ENCODE measurements at places on chromosomes 6 and 20.

- DNase-seq: no peak
Observed at GRCh38 chr6:131197716-131198115, 62.4 kb downstream of the AKAP7 start.

GRCh38 chr6:106247293-106247692, 78.3 kb downstream of the ATG5 start:
- no peak for DNase-seq

DNA sequence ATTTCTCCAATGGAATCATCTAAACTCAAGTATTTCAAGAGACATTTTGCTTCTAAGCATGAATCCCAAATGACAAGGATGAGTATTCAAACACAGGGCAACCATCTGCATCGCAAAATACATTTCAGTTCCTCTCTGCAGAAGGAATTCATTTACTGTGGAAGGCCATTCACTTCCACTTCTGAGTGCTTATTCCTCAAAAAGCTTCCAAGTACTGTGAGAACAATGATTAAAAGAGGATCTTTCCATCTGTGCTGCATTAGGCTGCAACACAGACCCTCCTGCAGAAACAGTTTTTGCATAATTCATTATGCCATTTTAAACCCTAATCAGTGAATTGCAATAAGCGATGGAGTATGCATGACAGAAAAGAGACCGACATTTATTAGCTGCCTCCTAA, 52.5 kb downstream of the ARHGAP18 start:
- DNase-seq: no peak

GRCh38 chr6:70041411-70041810, 175.1 kb downstream of the COL19A1 start:
- no peak for DNase-seq

DNA sequence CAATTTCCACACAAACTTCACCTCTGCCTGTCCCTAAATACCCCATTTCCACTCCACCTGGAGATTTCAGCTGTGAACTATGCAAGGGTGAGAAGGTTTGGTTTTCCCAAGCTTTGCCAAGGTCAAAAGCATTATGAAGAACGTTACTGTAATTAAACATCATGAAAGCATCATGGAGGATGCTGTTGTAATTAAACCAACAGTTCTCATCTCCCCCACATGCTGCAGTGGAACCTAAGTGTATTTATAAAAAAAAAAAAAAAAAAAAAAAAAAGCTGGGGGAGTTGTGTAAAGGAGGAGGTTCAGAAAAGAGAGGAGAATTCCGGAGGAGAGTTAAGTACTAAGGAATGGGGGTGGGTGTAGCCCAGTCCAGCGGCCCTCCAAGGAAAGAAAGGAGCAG, 474.9 kb upstream of the JARID2 start:
- DNase-seq: no peak

DNA sequence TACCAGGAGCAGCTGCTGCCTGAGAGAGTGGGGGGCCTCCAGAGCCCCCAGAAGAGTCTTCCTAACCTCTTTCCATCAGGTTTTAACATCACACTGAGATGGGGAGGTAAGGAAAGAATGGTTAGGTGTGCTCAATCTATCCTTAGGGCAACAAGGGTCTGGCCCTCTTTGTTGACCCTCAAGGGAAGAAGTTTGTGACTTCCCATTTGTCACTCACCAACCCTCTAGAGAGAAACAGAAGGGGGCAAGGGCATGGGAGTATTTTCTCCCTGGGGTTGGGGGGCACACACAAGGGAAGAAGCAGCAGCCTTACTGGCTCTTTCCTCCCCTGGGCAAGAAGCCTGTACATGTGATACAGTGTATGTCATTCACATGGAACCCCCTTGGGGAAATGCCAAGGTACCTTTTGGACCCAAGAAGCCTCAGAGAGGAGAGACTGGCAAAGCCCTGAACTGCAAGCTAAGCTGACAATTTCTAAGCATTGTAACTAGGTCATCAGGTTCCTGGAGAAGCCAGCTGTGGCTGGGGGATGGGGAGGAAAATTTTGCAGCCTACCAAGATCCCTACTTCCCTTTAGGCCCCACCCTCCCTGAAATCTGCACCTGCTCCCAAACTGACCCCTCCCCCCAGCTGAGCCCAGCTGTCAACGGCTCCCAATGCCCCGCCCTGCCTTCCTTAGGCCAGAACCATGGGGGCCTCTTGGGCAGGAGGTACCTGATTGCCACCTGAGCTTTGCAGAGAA, 14.5 kb downstream of the BCL2L1 start:
- DNase-seq: peak; percentile 65

GRCh38 chr6:57222743-57223077, 603 bp upstream of the RAB23 start:
- no peak for DNase-seq

- DNase-seq: no peak
Observed at GRCh38 chr6:7165890-7166267, 58.1 kb downstream of the RREB1 start.

All from left hindlimb (tissue), 1 donor.